ENCODE measurements at places on chromosomes 7 and 10.
A peak's percentile ranks its signal among the peaks of the same experiment; 100 is the strongest.

DNA sequence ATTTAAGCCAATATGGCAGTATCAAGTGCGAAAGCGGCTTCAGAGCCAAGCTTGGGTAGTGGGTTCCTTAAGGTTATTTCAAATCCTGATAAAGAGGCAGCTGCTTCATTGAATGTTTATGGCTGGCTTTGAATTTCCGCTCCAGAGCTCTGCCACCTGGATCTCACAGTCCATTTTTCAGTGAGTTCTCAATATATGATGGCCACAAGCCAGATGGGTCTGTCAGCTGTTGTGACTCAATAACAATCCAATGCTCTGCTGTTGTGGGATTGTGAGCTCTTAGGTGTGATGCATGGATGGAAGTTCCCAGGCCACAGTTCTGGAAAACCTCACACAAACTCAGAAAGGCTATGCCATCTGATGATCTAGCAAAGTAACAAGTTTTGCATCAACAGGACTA, 743.8 kb upstream of the LRRN3 start:
- DNase-seq, result no peak

DNA sequence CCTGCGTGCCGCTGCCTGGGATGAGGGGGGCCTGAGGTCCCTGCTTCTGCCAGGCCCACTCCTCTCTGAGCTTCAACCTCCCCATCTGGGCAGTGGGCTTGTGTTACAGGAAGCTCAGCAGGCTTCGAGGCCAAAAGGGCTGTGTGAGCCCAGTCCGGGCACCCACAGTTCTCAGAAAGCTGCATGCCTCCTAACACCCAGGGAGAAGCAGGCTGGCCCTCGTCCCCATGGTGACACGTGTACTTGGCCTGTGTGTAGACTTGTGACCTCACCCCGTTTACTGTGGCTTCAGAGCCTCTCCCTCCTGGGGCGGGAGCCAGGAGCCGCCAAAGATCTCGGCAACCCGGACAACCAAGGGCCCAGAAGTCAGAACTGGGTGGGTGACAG, 2.2 kb upstream of the GRIFIN start:
- DNase-seq, result no peak

DNA sequence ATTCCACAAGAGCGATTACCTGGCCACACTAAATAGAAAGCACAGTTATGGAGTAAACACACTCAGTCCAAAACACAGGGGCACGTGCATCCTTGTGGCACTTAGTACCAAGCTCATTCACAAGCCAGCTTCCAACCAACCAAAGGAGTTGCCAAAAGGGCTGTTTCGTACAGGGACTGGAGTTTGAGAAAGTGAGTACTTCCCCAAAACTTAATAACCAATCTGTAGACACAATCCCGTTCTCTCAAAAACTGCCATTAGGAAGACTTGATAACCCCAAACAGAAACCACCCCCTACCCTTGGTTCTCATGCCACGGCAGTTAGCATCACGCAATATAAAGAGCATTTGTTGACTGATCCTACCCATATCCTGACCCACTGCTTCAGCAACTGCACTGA, 166.2 kb upstream of the ASAH2 start:
- no peak for DNase-seq

DNA sequence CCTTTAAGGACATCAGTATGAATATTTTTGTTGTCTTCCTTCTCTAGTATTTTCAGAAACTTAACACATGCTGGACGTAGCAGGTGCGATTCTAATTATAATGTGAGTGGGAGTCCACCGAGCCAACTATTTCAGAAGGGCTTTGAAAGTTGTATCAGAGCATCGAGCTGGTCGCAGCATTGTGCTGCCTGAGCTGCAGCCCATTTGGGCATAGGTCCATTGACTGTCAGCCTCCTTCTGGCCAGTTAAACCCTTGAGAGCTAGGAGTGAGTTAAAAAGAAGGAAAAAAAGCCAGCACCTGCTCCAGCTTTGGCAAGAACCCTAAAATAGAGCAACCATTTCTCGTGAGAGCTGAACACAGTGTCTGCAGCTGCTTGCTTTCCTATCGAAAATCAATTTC, 47.8 kb downstream of the SLC35G1 start:
- DNase-seq, result no peak

DNA sequence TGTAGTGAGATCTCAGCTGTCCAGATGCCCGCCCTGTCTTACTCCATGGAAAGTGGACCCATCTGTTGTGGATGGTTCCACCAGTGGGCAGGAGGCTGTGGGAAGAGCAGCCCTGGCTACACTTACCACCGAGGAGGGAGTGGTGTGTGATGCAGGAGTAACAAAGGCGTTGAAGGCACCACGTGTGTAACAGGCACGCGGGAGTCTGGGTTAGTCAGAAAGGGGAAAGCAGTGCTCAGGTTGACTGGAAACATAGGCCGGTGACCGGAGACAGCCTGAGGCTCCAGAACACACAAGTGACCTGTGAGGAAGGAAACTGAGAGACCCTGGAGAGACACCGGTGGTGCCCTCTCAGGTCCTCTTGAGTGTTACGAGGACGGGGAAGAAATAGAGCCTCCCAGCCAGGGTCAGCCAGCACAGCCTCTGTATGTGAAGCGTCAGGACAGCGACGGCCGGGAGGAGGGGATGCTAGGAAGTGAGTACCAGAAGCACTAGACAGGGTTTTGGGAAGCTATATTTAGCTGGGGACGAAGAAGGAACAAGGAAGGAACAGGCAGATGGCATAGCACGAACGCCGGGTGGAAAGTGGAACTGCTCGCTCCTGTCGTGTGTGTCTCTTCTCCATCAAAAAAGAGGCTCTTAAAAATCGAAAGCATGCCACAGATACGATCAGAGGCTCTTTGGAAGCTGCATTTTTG, 51.7 kb downstream of the DAGLB start:
- no peak for DNase-seq

GRCh38 chr10:51241461-51241860, 167.2 kb downstream of the PRKG1 start:
- DNase-seq, result no peak

- no peak for DNase-seq
These were observed 103.2 kb downstream of the IQUB start for GRCh38 chr7:123431075-123431614.

- peak; percentile 18 for DNase-seq
These were observed 147.6 kb downstream of the GPR85 start for GRCh38 chr7:112938863-112939573.

GRCh38 chr10:5461203-5461588, 38.2 kb downstream of the CALML5 start:
- DNase-seq, result no peak

DNA sequence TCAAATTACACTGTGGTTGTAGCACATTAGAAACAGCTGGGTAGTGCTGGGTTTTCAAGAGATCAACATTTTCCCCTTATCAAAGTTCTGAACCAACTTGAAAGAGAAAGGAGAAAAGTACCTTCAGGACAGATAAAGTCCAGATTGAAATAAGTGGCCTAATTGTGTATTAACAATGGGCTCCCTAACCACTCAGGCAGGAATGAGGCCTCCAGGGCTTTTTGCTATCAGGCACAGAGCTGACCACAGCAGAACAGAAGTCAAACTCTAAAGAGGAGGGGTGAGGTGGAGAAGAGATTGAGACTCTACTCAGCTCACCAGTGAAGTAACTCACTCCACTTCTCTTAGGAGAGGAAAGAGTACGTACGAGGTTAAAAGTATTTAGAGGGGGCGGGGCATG, 394.1 kb upstream of the PHF14 start:
- DNase-seq, result no peak

DNA sequence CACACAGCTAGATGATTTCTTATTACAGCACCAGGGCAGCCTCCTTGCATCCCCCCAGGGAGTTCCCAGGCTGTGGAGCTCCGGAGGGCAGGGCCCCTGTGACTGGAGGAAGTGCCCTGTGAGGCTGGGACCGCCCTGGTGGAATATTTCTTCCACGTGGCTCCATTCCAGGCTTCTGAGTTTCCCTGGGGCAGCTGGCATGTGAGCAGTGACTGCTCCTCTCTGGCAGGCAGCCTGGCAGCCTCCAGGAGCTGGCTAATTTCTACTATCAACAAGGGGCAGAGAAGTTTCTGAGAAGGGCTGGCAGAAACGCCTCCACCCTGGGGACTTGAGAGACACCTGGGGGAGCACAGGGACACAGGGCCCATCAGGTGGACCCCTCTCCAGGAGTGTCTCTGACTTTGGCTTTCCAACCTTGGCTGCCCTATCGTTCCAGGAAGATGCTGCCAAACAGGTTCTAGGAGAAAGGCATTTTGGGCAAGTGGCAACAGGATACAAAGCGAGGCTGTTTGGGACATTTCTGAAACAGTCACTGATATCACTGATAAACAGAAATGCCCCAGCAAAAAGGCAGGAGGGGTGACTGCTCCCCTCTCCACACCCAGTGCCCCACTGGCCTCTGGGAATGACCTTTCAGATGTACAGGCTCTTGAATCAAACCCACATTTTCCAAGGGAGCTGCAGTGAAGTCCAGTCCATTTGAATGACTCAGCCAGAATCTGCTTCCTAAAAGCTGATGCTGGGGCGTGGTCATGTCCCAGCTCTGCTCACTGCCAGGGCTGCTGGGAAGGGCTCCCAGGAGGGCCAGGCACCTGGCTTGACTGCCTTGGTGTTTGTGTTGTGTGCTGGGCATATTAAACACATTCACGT, 16.1 kb downstream of the MYOF start:
- DNase-seq, result no peak

DNA sequence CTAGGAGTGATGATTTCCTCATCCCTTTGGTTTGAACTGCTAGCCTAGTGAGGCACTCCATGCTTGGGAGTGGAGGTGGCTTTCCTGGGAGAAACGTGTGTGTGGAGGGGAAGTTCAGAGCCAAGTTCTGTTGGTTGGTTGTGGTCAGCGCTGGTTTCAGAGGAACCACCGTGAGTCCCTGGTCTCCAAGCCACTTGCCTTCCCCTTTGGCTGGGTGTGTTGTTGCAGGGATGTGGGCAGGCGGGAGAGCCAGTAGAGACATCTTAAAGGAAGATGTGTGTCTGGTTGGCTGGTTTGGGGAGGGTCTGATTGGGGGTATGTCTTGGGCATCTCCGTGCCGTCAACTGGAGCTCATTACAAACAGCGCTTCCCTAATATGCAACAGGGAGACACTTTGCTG, 130.8 kb upstream of the TCF7L2 start:
- DNase-seq, result no peak

DNA sequence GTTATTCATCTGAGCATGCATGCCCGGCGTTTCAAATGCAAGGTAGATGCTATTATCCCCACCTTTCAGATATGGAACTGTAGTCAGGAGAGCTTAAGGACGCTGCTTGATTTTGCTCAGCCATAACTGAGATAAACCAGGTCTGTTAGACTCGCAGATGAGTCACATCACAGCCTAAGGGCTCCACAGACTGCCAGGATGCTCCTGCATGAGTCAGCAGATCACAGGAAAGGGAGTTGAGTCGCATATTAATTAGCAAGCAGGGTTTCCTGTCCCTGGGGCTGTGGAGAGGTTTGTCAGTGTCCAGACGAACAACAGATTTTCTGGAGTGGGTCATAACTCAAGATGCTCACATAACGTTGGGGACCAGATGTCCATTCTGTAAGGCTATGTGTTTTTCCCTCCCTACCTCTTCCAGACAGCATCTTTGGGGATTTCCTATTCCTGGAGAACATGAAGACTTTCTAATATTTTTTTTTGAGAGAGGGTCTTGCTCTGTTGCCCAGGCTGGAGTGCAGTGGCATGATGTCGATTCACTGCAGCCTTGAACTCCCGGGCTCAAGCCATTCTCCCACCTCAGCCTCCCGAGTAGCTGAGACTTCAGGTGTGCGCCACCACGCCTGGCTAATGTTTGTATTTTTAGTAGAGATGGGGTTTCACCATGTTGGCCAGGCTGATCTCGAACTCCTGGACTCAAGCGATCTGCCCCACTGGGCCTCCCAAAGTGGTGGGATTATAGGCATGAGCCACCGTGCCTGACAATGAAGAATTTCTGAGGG, 36.7 kb downstream of the PFKFB3 start:
- peak; percentile 50 for DNase-seq

DNA sequence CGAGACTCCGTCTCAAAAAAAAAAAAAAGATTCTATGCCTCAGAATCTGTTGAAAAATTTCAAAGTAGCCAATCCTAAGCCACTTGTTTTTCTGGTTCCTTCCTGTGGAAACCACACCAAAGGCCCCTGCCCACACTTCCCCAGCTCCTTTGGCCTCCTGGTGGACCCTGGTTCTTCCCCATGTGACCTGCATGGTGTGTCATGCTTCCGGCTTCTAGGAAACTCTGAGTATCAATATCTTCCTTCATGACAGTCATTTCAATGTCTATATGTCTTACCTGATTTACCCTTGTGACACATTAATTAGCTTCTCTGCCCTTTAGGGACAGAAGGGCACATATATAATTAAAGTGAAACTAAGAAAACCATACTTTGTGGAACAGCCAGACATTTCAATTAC, 80.4 kb upstream of the GRB10 start:
- no peak for DNase-seq

DNA sequence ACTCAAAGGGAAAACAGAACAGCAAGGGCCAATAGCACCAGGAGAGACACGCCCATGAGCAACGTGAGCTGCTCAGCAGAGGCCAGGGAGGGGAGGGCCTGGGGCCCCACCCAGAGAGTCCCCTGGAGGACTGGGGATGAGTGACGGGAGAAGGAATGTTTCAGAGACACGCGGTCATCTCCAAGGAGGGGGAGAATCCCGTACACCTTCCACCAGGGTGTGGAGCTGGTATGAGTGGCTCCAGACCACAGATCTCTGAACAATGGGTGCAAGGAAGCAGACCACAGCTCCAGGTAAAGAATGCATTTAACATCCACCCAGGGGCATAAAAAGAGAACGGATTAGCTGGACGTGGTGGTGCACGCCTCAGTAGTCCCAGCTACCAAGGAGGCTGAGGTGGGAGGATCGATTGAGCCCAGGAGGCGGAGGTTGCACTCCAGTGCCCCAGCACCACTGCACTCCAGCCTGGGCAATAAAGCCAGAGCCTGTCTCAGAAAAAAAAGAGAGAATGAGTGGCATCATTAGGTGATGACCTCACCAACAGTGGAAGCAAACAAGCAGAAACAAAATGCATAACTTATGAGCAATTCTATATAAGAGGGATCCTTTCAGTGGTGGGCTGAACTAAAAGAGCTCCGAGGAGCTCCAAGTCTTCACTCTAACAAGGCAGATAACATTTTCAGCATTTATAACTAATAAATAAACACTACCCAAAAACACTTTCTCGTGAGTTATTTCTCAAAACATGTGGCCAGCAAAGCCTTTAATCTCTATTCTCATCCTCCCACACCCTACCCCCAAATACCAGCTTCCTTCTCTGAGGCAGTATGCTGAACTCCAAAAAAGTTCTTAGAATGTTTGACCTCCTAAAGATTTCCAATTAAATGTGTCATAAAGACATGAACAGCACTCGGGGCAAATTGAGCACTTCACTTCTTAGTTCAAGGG, 12.5 kb downstream of the PSAP start:
- no peak for DNase-seq

All from stimulated activated CD4-positive, alpha-beta T cell treated with anti-CD3 and anti-CD28 coated beads, Interleukin-2, amount 100 ng/mL, for 48 hours (primary cell).